Activated CD4-positive, alpha-beta T cell treated with anti-CD3 and anti-CD28 coated beads, Interleukin-2, amount 10 ng/mL, durations not matched to agents 24 days and 14 days (primary cell): ENCODE measurements at places on chromosomes 12 and 14. TPM values are rescaled to one million over a fixed set of nuclear protein-coding genes. Genes with fewer than 3 reads are reported as not detected.
A peak's percentile ranks its signal among the peaks of the same experiment; 100 is the strongest.

GRCh38 chr14:37253905-37254304, 56.2 kb downstream of the MIPOL1 start:
- no peaks in the 10 kb centered on the region for H3K27me3 ChIP-seq
- no peak overlapping the region for H3K27ac ChIP-seq
- H3K4me1 ChIP-seq, result no peaks in the 10 kb centered on the region
- DNase-seq, result no peak
- H3K4me3 ChIP-seq, result no peak overlapping the region
- H3K36me3 ChIP-seq, result no peaks in the 10 kb centered on the region

DNA sequence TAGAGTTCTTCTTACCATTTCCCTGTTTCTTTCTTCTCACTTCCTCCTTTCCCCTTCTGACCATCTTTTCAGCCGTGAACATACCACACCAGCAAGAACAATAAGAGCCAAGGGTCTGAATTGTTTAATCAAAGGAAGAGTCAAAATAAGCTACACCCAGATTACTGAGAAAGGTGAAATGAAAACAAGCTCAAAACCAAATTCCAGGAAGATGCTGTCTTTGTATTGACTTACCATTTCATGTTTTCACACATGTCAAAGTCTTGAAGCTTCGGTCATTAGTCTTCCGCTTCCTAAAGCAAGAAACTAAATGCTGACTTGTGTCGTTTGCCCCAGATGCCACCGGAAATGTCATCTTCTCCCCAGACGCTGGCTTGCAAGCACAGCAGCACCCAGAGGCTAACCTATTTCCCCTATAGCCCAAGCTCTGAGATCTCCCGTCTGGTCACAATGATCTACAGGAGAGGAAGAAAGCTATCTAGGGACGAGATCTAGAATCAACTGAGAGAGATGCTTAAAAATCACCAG, 136.5 kb upstream of the AMIGO2 start:
- H3K4me3 ChIP-seq, result peak overlapping the region; percentile 96
- H3K4me1 ChIP-seq, result peaks cover 49% of the 10 kb centered on the region
- H3K27ac ChIP-seq, result peak overlapping the region; percentile 98
- no peaks in the 10 kb centered on the region for H3K27me3 ChIP-seq
- DNase-seq, result peak; percentile 93
- peaks cover 68% of the 10 kb centered on the region for H3K36me3 ChIP-seq

- H3K27ac ChIP-seq, result no peak overlapping the region
- DNase-seq, result no peak
- H3K36me3 ChIP-seq, result no peaks in the 10 kb centered on the region
- no peaks in the 10 kb centered on the region for H3K4me1 ChIP-seq
- no peak overlapping the region for H3K4me3 ChIP-seq
- H3K27me3 ChIP-seq, result no peaks in the 10 kb centered on the region
Measured at GRCh38 chr14:57714487-57714931, 151.4 kb downstream of the SLC35F4 start.

DNA sequence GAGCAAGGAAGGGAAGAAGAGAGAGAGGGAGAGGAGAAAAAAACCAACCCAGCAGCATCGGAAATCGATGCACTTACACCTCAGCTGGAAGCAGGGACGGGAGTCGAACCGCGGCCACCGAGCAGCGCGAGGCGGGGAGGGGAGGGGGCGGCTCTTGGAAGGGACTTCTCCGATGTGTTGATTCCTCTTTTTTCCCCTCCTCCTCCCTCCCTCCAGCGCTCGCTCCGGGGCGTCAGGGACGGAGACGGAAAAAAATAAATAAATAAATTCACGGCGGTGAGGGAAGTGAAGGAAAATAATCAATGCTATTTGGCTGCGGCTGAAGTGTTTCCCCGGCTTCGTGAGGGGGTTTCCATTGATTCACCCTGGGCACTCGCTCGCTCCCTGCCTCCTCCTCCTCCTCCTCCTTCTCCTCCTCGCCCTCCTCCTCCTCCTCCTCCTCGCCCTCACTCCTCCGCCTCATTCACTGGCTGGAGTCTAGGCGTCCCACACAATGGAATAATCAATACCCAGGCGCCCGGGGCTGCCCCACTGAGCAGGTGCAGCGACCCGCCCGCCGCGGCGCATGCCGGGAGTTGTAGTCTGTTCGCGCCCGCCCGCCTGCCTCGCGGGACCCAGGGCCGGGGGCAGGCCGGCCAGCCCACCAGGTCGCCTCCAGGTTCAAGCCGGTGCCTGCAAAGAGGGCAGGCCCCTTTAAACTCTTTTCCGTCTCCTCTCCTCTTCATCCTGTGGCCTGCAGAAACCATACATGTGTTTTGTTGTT, at the start of gene ZFHX2:
Gene ZFHX2, minus strand, starts transcription at position 500 of the 763 bp plus-strand sequence. CDS start 16,440 bp downstream, outside the sequence.
- peaks cover 10% of the 10 kb centered on the region for H3K4me1 ChIP-seq
- peak within 1 kb of the TSS; percentile 89 for H3K27ac ChIP-seq
- peak; percentile 95 for DNase-seq

MUCL1 gene
- total RNA-seq, result 0.54 and 0.84 TPM in 2 replicates

APOF gene
- not detected in 2 replicates for total RNA-seq

TMEM63C gene
- 1.3 and 2.3 TPM in 2 replicates for total RNA-seq
